Activated CD8-positive, alpha-beta memory T cell treated with anti-CD3 and anti-CD28 coated beads, Interleukin-2, amount 50 U/mL, for 48 hours (primary cell): ENCODE measurements at places on chromosomes 5 and 9.

- DNase-seq = no peak
Measured at GRCh38 chr5:111144352-111144930, 52.3 kb downstream of the WDR36 start.

DNA sequence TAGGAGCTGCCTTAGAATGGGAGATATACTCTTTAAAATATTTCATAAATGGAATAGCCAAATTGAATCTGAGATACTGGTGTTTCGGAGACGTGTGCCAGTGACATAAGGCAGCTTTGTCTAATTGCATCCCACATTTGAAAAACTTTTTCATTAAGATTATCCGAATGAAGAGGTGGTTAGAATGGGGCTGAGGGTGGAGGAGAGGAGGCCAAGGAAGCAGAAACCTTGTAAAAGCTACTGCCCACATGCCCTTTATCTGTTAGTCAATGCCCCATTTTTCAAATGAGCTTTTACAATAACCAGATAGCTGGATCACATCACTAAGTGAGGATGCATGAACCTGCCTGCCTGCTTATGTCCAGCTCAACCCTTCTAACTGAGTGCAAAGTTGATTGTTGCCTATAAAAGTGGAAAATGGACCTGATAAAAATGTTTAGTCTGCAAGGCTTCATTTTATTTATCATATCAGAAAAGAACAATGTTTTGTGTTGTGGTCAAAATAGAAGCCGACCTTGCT is 34.8 kb downstream of the SNX24 start:
- no peak for DNase-seq

- peak; percentile 53 for DNase-seq
Measured at GRCh38 chr5:10578869-10579268, 15.0 kb downstream of the ANKRD33B start.

GRCh38 chr5:72242796-72243475 is 77.1 kb downstream of the MRPS27 start:
- no peak for DNase-seq

DNA sequence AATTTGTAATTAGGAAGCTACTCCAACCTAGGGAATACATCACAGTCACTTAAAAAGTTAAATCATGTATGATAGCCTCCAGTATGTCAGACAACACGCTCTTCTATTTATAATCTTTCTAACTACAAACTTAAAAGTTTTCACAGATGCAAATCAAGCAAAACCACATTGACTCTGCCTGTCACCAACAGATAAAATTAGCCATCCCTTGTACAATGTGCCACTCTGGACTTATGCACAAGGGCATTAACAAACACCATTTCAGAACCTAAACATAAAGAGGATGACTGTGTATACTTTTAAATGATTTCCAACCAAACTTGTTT is 14.7 kb downstream of the ERP44 start:
- DNase-seq = no peak

GRCh38 chr9:95991326-95991725 is 115.8 kb downstream of the ERCC6L2 start:
- no peak for DNase-seq

- DNase-seq = no peak
Measured at GRCh38 chr9:93397661-93398373, 53.7 kb upstream of the FAM120A start.

DNA sequence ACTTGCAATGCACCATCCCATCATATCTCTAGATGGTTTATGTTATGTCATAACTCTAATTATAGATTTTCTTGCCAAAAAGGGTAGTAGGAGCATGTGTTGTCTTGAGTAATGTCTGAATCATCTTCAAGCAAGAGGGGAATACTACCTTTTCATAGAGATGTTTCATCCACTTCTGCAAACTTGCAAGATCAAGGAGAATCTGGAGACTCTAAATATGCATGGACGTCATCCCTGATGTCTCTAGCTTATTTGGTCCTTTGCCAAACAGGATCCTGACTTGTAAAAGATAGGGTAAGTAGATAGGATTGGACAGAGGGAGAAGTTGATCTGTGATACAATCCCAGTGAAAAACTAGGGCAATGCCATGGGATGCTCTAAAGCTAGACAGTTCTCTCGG is 246.5 kb downstream of the DMRTA1 start:
- no peak for DNase-seq

DNA sequence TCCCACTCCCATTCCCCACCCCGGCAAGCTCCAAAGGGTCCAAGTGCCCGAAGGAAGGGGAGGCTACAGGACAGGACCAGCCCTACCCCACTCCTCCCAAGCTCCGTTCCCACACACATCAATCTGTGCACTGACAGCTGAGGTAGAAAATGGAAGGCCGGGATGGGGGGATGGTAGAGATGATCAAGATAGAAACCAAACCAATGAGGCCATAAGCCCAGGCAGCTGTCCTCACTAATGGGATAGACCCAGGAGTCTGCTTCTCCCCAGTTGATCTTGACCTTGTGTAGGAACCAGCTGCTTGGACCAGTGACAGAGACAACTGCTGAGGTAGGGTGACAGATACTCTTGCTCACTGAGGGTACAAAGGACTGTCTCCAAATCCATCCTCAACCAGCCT is 38.6 kb downstream of the B4GALT1 start:
- DNase-seq = no peak

DNA sequence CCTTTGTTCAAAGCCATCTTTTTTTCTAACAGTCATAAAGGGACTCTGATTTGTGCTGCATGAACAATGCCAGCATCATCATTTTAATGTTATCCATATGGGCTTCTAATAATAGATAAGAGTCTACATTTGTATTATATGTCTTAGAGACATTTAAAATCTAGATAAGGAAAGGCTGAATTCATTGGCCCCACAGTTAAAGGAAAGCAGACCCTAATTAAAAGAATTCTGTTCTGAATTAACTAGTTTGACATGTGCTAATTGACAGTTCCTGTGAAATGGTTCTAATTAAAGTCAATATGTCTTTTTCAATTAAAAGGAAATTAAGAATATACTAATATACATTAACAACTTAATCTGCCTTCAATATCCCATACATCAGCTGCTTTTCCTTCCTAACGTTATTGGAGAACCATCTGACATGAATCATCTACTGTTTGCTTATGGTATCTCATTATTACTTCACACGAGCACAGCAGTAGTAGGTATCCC is 104.7 kb downstream of the NR2F1-AS1 start:
- DNase-seq = no peak

GRCh38 chr5:79640571-79641055 is 28.4 kb downstream of the TENT2 start:
- no peak for DNase-seq

GRCh38 chr9:4657426-4658159 is 4.5 kb upstream of the PLPP6 start:
- DNase-seq = no peak

GRCh38 chr9:13568841-13569601 is 289.5 kb upstream of the MPDZ start:
- no peak for DNase-seq

- DNase-seq = no peak
Measured at GRCh38 chr5:138725153-138725817, 27.9 kb upstream of the CTNNA1 start.

DNA sequence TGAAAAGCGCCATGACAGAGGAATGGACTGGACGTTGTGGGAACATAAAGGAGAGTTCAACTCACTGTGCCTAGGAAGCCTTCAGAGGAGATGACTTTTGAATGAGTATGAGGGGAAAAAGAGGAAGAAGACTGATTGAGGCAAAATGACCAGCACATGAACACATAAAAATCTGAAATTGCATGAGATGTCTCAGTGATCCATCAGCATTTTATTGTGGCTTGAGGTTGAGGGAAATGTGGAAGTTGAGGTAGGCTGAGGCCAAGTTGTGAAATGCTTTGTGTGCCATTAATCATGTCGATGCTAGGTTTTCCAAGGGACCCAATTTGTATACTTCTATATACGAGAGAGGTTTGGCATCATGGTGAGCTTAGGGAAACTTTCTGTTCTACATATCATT is 140.9 kb upstream of the TLX3 start:
- no peak for DNase-seq

DNA sequence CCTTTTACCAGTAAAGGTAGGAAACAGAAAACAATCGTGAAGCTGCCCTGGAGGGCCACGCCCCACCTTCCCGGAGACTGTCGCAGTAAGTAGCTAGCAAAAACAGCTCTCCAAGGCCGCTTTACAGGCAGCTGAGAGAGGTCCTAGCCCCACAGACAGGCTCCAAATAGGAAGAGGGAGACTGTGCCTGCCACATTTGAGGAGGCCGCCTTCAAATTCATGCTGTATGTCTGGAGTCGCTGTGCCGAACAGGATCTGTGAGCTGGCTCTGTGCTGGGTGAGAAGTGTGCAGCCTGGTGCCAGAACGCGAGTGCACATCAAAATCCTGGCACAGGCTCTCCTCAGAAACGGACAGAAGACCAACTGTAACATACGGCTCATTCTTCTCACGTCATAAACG is 582.2 kb downstream of the CETN3 start:
- DNase-seq = no peak

GRCh38 chr9:16960084-16960483 is 89.6 kb upstream of the BNC2 start:
- no peak for DNase-seq

GRCh38 chr5:43560128-43560527 is 3.3 kb upstream of the PAIP1 start:
- DNase-seq = no peak

GRCh38 chr9:114761523-114761922 is 44.3 kb downstream of the TNFSF15 start:
- no peak for DNase-seq

GRCh38 chr5:21164425-21164824 is 1176.4 kb upstream of the CDH18 start:
- DNase-seq = no peak

GRCh38 chr9:90741036-90741435 is 60.6 kb upstream of the SYK start:
- DNase-seq = no peak

- no peak for DNase-seq
Measured at GRCh38 chr5:10455277-10455670, 13.6 kb downstream of the ROPN1L start.

DNA sequence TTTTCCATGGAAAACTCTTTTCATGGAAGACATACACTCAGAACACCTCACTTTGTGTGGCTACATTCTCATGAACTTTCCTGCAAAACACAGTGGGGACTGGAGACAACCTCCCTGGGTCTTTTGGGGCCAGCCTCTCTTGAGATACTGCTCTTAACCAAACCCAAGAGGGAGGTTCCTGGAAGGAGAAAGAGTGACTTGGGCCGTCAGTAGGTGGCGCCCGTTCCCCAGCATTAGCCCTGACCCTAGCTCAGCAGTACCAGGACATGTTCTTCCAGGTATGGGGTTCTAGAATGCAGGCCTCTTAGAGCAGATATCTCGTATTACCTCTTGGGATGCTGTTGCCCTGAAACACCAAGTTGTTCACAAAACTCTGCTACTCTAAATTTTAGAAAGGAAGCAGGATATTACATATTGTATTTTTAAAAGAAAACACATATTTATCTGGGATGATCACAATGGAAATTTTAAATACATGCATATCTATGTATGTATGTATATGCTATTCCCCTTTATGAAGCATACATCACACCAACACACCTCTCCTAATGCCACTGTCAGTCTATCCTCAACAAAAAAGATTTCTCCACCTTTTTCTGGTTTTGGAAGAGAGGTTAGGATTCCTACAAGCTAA is 15.8 kb upstream of the GLIS3 start:
- DNase-seq = peak; percentile 86

DNA sequence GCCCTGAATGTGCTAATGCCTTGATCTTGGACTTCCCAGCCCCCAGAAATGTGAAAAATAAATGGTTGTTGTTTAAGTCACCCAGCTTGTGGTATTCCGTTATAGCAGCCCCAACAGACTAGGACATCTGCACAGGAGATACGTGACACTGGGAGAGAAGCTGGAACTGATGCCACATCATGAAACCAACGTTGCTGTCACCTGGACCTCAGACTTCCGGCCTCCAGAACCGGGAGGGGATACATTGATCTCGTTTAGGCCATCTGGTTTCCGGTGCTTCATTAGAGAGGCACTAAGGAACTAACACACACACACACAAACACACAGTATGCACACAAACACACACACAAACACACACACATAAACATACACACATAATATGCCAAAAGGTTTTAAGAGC is 75.0 kb upstream of the ICE1 start:
- DNase-seq = no peak

GRCh38 chr9:37273595-37273994 is 148.9 kb upstream of the GRHPR start:
- DNase-seq = no peak

- DNase-seq = no peak
Measured at GRCh38 chr9:88494983-88495721, 39.8 kb upstream of the NXNL2 start.

DNA sequence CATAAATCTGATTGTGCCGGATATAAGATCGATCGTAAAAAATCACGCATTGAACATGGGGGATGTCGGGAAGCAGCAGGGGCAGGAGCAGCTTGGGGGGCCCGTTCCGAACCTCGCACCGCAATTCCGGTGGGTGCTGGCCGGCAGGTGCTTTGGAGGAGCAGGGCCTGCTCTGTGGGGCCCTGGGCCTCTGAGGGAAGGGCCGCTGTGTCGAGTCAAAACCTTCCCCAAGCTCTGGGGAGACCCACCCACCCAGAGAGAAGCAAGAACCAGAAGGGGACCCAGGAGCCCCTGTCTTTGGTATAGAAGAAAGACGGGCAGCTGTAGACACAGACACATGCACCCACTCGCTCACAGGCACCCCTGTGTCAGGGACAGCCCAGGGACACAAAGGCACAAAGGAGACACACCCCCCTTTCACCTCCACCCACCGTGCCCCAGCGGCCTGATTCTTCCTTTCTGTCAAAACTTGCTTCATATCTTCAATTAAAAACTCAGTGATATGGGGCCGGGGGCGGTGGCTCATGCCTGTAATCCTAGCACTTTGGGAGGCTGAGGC is 49.4 kb upstream of the ZBTB43 start:
- DNase-seq = no peak

GRCh38 chr5:170731052-170731451 is 52.5 kb upstream of the GABRP start:
- no peak for DNase-seq
